ENCODE measurements at places on chromosomes 12 and 14.

GRCh38 chr14:64701660-64702059, 2.6 kb upstream of the PLEKHG3 start:
- DNase-seq = no peak

GRCh38 chr12:107749083-107749482, 11.9 kb downstream of the PRDM4 start:
- no peak for DNase-seq

- DNase-seq = no peak
These were observed 109.9 kb downstream of the NAV3 start for GRCh38 chr12:77940567-77940966.

- DNase-seq = peak; percentile 47
These were observed 98.4 kb upstream of the BTG1 start for GRCh38 chr12:92244036-92244435.

- no peak for DNase-seq
These were observed 25.4 kb downstream of the BCL11B start for GRCh38 chr14:99246536-99247097.

DNA sequence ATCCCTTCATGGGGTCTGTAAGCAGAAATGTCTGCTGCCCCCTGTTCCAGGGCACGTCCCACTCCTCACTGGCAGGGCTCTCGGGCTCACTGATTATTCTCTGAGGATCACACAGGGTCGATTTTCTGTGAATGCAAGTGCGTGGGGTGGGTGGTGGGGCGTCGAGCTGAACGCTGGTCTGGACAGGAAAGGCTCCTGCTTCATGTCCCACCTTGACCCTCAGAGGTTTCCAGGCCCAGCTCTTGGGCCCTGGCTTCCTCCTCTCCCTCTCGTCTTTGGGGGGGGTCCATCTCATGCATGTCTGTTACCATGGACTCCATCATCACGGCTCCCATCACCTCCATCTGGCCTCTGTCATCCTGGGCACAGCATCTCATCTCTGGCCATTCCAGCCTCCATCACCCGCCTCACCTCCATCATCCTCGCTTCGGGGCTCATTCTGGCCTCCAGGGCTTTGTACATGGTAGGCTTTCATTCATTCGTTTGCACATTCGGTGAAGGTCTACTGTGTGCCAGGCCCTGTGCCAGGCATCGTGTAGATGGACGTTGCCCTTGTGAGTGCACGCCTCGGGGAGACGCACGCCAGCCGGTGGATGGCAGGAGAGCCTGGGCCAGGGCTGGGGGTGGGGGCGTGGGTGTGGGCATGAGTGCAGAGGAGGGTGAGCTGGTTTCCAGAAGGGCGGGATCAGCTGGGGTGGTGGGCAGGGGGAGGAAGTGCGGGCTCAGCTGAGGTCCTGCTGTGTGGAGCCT, 34.7 kb downstream of the RTL1 start:
- DNase-seq = no peak

- DNase-seq = peak; percentile 86
These were observed 2.1 kb upstream of the UBC start for GRCh38 chr12:124916374-124917134.

DNA sequence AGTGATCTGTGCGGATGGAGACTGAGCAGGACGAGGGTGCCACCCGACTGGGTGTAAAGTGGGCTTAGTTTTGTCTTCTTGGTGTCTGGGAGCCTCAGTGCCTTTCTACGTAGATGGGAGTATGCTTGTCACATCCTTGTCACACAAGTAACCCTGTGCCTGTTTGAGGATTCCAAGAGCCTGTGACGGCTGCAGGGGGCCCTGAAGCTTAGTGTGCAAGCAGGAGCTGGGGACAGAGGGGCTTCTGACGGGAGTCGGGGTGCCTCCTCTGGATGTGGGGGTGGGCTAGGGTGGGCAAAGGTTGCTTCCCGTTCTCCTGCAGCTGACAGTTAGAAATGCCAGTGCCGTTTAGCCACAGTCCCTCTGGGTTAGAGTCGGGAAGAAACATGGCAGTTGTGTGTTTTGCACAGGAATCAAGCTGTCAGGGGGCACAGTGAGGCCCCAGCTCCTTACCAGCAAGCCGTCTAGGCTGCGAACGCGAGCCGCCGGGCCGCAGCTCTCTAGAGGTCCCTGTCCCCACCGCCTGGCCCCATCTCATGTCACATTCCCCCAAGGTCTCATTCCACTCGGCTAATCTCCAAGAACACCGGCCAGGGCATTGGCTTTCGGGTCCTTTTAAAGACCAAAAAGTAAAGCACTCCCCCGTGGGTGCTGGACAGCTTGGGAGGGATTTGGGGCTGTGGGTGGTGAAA, 7.0 kb downstream of the RTL1 start:
- no peak for DNase-seq
